ENCODE measurements at places on chromosomes 13 and 19.

DNA sequence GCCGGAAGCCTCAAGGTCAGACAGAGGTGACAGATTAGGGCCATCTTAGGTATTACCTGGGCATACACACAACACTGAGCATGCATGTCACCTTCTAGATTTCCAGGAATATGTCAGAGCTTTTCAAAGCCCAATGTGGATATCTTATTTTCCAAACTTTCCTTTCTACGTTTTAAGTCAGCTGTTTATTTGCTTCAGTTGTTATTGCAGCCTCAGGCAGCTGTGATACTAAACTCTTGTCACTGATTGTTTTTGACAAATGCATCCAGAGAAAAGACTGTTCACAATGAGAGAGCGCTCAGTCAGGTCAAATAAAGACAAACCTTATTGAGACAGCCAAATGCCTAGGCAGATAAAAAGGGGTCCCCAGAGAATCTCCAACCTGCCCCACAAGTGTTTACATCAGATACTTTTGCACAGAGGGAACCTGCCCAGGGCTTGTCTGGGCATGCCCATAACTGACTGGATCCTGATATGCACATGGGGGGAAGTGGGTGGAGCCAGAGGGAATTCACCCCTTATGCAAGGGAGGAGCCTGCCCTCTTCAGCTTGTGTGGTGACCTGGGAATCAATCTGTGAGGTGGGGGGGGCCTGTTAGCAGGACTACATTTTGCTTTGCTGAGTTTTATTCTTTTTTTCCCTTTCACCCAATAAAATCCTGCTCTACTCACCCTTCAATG, 28.5 kb downstream of the MED4 start:
- DNase-seq = no peak

DNA sequence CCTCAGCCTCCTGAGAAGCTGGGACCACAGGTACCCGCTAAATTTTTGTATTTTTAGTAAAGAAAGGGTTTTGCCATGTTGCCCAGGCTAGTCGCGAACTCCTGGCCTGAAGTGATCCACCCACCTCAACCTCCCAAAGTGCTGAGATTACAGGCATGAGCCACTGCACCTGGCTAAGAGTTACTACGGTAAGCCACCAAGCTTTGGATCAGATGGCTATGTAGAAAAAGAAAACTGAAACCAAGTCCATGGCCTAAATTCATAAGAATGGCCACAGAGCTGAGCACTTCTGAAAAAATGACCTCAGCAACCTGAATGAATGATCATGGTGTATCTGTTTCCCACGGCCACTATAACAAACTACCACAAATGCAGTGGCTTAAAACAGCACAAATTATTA, 9.4 kb downstream of the OPA3 start:
- DNase-seq = no peak

DNA sequence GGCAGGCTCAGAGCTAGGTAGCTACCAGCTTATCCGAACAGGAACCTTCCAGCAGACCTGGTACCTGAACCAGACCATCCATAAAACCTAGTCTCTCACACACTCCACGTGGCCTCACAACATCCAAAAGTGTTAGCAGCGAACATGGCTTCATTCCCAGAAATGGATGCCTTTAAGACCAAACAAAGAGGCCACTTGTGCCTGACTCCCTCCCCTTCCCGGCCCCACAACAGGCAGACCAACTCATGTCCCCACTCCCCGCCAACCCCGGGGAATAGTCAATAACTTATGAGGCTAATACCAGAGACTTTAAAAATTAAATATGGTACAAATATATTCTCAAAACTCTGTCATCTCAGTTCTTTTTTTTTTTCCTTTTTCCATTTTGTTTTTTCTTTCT, 46.2 kb downstream of the ZNF557 start:
- no peak for DNase-seq

GRCh38 chr19:6772028-6772865, at the start of gene VAV1:
Gene VAV1, plus strand, starts transcription at chr19:6772708. Its CDS starts 100 bp downstream, at chr19:6772808.
- DNase-seq = peak; percentile 75

DNA sequence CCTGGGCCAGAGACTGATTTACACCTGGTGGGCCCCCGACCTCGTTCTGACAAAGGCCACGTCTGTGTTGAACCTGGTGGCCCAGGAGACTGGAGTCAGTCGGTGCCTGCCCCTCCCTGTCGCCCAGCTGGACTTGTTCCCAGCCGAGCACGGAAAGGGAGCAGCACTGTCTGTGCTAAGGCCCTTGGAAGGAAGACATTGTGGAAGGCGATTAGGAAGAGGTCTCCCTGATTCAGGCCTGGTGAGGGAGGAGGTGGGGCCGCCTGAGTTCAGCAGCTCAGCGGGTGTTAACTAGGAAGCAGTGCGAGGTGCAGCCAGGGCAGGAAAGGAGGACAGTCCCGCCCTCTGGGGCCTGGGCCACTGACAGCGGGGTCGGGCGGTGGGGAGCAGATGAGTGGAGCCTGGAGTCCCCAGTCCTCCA, 64.7 kb downstream of the GPR12 start:
- DNase-seq = no peak

DNA sequence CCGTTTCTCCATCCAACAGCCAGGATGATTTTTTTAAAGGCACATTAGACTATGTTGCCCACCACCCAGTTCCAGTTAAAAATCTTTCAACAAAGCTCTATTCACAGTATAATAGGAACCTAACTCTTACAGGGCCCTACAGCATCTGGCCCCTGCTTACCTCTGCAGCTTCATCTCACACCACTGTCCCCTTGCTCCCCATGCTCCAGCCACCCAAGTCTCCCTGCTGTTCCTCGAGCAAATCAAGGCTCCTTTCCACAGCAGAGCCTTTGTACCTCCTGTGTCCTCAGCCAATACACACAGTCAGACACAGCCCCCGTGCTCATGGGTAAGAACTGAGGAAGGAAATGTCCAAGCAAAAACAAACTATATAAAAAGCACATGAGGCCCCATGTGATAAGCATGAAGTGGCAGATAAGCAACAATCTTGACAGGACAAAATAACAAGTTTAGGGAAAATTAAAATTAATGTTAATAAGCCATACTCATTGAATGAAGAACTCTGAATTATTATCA, 67.5 kb downstream of the TSC22D1 start:
- DNase-seq = no peak

- DNase-seq = peak; percentile 46
Observed at GRCh38 chr19:7916103-7916954, 1.7 kb downstream of the TGFBR3L start.

DNA sequence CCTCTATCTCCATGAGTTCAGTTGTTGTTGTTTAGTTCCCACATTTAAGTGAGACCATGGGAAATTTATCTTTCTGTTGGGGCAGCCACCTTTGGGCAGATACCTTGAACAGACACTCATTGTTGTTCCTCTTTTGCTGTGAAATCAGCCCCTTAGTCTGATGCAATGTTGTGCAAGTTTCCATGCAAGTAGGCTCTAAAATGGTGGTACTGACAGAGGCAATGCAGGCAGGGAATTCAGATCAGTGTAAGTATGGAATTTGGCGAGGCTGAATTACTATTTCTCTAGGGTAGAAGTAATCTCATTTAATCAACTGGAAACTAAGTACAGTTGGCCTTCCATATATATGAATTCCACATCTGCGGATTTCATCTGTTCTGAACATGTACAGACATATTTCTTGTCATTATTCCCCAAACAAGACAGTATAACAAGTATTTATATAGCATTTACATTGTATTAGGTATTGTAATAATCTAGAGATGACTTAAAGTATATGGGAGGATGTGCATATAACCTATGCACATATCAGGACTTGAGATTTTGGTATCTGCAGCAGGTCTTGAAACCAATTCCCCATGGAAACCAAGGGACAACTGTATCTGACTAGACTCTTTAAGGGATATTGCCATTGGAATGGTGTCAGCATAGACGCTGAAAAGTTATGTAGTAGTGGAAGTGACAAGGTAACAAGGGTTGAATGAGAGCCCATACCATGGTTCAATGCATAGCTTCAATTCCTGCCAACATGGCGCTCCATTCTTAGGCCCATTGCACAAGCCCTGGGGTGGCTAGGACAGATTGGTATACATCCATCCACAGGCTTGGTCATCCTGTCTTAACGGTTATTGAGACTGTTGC, 281.5 kb upstream of the HTR2A start:
- no peak for DNase-seq

- no peak for DNase-seq
Observed at GRCh38 chr19:6204212-6204611, 68.7 kb downstream of the ACSBG2 start.

- DNase-seq = peak; percentile 13
Observed at GRCh38 chr19:13441810-13442512, 64.3 kb downstream of the CACNA1A start.

DNA sequence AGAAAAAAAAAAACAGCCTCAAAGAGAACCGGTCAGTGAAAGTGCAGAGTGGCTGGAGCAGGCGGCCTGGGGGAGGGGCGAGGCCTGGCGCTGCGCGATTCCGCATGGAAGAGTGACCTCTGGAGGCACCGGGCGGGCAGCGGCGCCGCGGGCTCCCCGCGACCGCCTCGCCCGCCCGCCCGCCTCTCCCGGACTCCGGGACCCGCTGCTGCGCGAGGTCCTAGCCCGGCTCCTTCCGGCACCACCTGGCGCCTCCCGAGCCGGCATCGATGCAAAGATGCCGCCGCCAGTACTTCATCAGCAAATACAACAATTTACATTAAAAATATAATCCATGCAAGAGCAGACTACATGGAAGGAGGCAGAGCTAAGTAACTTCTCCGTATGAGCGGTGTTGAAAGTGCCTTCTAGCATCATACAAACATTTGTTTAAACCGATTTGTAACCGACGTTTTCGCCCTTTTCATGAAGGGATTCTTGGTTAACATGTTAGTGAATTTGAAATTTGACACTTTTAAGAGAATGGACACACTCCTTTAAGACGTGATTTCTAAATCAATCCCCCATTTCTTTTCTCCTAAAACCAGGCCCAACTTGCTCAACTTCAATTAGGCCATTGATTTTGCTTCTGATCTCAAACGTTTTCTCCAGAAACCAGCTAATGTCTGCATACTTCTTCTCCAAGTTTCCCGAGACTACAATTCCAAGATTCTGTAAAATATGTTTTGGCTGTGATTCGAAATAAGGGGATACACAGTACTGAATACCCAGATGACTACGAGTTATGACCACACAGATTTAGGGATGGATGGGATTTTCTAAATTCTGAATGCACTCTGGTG, 2.1 kb downstream of the EFNB2 start:
- DNase-seq = no peak

DNA sequence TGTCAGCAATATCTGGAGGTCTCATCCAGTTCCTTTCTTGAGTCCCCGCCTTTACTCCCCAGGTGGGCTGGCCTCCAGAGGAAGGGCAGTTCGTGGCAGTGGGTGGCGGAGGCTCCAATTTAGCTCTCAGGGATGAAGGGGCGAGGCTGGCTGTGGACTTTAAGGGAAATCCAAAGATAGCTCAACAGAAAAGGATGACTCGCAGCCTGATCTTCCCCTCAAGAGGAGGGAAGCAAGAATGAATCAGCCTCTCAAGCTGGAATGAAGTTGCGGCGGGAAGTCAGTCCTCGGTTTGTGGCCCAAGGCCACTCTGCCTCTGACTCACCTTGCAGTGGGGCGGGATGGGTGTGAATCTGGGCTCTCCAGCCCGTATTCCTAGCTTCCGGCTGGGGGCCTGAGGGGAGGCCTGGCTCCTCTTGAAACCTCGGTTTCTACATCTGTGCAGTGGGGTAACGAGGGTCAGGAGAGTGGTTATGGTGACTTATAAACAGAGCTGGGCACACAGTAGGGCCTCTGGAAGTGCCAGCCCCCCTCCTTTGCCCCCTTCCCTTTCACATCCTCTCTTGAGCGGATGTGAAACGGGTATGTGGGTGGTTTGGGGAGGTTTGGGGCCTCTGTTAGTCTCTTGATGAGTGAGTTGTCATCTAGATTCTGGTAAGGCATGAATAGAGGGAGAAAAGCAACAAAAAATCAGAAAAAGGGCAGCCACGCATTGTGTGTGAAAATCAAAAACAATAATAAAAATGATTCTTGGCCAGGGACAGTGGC, 10.5 kb upstream of the SMG9 start:
- peak; percentile 31 for DNase-seq

DNA sequence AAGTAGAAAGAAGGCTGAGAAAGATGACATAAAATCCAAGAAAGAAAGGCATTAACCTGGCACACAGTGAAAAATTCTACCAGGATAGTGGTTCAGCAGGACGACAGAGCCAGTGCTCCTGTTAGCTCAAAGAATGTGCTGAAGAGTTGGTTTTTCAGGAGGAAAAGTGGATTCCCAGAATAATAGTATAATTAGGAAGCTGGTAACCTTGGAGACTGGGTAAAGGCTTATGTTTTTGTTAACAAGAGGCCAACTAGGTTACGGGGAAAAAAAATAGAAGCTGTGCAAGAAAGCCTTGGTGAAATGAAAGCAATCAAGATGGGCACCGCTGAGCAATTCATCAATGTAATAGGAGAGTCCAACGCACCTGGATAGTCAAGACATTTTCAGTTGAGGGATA, 54.7 kb downstream of the SLC15A1 start:
- no peak for DNase-seq

DNA sequence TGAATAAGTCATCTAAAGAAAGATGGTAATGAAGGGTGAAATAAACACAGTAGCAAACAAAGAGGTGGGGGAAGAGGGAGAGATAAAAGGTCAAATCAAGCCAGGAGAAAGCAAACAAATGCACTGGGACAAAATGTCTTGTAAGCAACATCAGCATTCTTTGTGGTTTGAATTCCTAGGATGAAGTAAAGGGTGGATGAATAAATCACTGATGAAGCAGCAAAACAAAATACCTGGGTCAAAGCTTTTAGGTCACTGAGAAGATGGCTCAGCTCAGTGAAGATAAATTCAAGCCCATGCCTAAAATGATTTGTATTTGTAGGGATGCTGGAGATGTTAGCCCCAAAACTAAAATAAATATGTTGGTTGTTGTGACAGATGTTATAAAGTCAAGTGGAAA, 86.5 kb upstream of the FBXL3 start:
- no peak for DNase-seq
